Stimulated activated CD8-positive, alpha-beta memory T cell treated with anti-CD3 and anti-CD28 coated beads, Interleukin-4, amount 100 ng/mL, for 4 hours (primary cell): ENCODE measurements at places on chromosomes 3 and 15.

DNA sequence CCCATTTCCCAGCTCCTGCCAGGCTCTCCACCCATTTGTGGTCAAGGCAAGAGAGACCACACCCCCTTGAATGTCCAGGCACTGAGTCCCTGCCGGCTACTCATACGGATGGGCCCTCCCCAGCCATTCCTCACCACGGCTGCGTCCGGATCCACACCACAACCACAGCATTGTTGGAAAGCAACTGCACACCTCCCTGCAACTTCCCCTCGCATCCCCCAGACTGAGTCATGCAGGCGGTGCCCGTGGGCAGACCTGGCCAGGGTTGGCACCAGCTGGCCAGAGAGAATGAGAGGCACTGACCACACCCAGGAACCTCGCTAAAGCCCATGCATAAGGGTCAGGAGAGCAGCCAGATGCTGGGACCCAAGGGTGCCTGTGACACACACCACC lies 30.5 kb downstream of the LOXL1 start:
- no peak for DNase-seq

DNA sequence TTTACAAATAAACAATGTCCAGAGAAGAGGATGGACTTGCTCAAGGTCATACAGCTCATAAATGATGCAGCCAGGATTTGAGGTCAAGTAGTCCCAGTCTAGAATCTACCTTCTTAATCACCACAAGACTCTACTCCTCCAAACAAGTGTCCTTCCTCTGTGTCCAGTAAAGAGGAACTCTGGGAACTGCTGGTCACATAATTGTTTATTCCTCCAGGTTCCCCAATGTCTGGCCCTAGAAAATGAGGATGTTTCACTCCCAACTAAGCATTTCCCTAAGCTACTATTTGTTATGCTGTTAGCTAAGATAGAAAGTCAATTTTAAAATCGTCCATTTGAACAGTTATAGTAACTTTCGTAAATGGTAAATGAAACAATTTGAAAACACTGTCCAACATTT lies 192.4 kb downstream of the FHIT start:
- no peak for DNase-seq

DNA sequence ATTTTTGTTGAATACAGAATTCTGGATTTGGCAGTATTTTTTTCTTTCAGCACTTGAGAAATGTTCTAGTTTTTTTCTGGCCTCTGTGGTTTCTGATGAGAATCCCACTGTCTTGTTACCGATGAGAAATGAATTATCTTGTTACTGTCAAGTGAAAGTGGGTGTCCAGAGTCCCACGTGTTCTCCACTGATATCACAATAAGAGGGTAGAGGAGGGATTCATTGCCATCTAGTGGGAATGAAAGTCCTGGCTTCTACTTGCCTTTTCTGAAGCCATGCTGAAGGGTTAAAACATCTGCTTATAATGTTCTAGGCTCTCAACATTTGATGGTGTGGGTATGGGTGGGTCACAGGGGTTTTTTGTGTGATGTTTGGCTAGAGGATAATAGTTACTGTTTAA lies 66.1 kb downstream of the SEC22A start:
- no peak for DNase-seq

GRCh38 chr15:99247062-99247461 lies 2.3 kb downstream of the TTC23 start:
- DNase-seq = no peak

GRCh38 chr3:52682016-52682415 lies 3.7 kb downstream of the PBRM1 start:
- DNase-seq = no peak

- no peak for DNase-seq
These were observed 131.8 kb upstream of the C2CD4B start for GRCh38 chr15:62296756-62297507.

DNA sequence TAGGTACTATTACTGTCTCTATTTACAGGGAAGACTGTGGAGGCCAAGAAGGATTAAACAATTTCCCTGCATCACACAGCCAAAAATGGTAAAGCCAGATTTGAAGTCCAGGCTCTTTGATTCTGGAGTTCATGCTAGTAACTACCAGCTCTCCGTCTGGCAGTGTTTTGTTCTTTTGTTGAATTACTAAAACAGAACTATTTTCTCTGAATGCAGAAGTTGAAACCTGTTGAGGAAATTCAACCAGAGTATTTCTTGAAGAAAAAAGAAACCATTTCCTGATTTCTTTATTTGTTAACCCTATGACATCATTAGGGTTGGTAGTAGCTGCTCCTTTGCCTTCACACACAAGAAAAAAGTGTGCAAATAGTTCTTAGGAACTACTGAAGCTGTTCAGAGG lies 34.3 kb downstream of the CRTC3 start:
- no peak for DNase-seq

DNA sequence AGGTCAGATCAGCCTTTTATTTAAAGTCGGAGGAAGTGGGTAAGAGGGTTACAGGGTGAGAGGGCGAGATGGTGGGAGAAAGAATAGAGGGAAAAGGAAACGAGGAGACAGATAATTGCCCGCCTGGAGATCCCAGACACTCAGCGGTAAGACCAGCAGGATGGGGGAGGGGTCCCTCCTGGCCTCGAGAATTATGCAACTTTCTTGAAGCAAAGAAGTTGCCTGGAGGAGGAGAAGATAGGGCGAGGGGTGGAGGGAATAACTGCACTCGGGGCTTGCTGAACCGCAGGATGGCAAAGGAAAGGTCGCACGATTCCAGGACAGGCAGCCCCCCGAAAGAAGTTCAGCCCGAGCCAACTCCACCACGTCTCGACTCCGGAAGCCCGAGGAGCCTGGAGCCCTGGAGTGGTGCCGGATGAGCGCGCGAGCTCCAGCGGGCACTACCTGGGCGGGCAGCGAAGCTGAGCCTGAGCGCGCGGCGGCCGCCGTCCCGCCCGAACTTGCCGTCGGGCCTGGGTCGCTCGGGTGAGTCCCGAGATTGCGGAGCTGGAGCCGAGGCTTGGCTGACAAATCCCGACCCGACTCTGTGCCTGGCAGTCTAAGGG lies 402 bp downstream of the WWTR1 start:
- DNase-seq = no peak

- DNase-seq = no peak
These were observed 26.0 kb downstream of the XPC start for GRCh38 chr3:14152233-14152962.

DNA sequence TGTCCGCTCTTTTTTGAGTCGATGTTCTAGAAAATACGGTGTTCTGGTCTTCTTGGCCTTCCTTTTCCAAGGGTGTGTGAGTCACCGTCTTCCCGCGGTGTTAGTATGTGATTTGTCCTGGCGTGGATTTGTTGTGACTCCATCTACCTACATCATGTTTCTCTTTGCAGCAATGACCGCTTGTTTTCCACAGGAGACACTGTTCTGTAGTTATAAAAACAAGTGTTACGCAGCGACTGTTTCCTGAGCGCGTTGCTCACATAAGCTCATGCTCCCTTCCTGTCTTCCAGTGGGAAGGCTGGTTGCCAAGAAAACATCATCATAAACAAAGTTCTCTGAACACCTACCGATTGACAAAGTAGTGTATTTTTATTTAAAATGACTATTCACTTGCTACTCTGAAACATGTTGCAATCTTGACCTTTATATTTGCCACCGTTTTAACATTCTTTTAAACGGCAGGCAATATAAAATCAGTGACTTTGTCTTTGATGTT lies 19.0 kb downstream of the USP13 start:
- no peak for DNase-seq

DNA sequence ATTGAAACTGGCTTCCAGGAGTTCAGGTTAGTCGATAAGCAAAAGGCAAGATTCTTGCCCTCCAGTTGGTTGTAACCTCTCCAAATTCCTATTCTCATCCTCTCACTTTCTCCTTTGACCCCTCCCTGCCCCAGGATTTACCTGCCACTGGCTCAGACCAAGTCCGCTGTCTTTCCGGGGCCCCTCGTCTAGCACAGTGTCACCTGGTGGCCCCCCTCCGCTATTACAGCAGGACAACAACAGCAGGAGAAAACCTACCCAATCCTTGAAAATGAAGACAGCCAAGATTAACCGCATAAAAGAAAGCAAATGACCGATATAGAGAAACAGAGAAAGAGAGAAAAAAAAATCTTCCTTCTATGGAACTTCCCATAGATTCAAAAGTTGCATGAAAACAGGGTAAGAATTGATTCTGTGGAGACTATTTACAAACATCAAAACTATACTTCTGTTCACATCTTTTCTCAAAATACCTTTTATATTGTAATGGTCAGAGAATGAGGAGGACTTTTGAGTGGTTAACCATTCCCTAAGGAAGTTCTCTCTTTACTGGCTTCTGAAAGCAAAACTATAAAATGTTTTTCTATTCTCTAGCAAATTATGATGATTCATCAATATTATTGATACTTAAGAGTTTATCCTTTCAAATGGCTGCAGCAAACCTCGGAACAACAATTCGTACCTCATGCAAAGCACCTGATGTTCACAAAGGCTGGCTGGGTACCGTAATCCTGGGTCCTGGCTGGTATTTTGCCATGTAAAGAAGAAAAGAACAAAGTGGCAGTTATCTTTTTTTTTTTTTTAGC lies 10.0 kb upstream of the ST8SIA2 start:
- DNase-seq = no peak

- DNase-seq = no peak
These were observed 3.0 kb downstream of the MEIS2 start for GRCh38 chr15:37097144-37097919.

DNA sequence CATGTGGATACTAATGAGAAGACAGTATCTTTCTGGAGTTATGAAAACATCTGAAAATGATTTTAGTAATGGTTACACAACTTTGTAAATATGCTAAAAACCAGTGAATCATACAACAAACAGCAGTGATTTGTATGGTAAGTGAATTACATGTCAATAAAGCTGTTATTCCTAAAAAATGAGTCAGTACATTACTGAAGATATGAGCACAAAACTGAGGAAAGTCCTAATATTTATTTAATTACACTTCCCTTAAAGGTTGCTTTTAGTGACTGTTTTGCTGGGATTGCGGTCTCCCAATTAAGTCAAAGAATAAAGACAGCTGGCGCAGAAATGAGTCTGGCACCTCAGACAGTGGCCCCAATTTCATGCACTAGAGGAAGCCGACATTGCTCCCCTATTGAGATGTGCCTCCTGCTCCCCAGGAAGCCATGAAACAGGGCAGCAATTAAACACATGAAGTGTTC lies 50.9 kb upstream of the FSIP1 start:
- no peak for DNase-seq

DNA sequence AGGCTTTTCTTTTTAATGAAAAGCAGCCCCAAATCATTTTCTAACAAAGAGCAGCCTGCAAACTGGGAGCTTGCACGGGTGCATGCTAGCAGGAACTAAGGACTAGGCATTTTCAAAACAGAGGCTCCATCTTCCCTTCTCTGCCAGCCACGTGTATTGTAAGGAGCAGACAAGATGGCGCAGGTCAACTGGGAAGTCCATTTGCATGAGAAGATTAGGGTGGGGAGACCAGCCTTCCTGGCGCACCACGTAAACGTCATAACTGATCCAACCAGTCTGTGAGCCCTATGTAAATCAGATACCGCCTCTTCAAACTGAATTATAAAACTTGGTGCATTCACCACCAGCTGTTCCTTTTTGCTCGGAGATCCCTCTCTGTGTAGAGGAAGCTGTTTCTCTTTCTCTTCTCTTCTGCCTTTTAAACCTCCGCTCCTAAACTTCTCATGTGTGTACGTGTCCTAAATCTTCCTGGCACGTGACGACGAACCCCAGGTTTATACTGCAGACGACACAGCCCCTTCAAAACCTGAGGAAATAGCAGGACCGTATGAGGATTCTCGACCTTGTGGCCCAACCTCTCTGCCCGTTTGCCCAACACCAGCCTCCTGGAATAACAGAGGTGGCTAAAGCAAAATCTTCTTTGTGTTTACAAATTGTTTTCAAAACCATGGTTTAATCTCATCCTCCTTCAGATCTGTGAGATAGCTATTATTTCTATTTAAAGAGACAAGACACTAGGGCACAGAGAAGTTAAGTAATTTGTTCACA lies 26.4 kb upstream of the SLC30A4 start:
- no peak for DNase-seq

DNA sequence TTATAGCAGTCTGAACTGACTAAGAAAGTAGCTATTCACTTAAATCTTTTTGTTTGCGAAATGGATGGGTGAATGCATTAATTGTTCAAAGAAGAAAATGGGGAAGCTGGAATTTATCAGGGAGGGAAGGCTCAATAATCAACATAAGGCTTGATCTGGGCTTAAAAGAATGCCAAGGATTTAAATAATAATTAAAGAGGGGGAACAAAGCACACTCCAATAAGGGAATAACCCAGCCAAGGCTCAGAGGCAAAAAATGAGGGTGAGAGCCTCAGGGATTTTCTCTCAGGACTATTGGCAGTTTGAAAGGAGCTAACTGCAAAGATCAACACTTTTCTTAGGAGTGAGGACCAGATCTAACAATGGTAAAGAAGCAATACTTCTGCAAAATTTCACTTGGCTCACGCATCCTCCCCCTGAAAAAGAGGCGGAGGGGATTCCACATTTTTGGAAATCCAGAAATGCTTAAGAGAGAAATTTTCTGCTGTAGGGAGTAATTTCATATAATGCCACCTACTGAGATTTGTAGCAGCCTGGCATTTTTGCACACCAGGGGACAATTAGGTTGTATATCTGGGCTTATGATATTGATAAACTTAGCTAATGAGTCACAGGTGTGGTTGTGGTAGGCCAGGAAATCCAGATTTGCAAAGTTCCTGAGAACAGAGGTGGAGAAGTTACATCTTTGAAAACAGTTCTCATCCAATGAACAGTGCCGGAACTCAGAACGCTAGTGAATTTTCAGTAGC lies 405.1 kb downstream of the TUSC7 start:
- DNase-seq = no peak

DNA sequence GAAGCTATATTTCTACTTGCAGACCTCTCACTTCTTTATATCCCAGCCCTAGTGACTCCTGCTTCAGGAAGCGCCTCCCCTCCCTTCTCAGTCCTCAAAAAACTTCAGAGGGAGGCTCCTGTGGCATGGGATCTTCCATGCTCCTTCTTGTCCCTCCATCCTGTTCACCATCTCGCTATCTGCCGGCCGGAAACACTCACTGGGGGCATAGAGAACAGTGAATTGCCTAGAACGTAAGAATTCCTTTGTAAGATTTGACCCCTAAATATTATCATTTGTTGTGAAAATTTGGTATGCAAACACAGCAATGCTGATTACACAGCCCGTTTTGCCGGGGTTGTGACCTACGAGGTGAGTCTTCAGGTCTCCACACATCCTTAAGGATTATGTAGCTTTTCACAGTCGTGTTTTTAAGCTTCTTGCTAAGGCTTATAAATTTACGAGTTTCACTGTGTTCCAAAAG lies 218.7 kb upstream of the ATP10A start:
- DNase-seq = no peak

DNA sequence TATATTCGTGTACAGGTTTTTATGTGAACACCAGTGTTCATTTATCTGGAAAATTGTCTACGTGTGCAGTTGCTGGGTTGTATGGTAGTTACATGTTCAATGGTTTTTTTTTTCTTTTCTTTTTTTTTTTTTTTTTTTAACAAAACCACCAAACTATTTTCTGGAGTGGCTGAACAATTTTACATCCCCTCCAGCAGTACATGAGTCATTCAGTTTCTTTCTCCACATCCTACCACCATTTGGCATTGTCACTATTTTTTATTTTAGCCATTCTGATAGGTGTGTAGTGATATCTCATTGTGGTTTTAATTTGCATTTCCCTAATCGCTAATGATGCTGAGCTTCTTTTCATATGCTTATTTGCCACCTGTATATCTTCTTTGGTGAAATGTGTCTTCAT lies 256.3 kb upstream of the EOMES start:
- no peak for DNase-seq
